Activated CD4-positive, alpha-beta T cell treated with anti-CD3 and anti-CD28 coated beads, Interleukin-2, amount 50 U/mL, for 16 hours (primary cell): ENCODE measurements at places on chromosomes 5 and 9.

GRCh38 chr5:160341309-160341870 is 29.0 kb upstream of the CCNJL start:
- DNase-seq: no peak

DNA sequence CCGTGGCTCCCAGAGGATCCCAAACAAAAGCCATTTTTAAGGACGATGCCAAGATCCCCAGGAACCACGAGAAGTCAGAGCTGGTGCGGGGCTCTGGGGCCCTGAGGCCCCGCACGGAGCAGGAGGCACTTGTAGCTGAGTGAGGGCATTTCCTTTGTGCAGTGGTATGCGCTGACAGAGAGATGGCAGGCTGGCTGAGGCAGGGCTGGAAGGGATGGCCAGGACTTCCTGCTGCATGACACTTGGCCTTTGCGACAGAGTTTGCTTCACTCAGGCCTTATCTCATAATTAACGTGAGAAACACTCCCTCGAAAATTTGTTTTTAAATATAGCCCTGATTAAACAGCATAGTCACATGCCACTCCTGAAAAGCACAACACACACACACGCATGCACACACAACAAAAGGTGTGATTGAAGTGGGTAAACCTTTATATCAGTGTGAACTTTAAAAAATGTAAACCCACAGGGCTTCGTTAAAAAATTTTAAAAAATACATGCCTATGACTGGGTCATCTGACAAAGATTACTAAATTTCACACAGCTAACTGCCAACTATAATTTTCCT is 536.6 kb downstream of the PDE4D start:
- no peak for DNase-seq

- no peak for DNase-seq
Measured at GRCh38 chr5:12616093-12616492, 711.8 kb upstream of the CTNND2 start.

GRCh38 chr9:34994260-34994899 is 4.8 kb downstream of the DNAJB5 start:
- no peak for DNase-seq

GRCh38 chr9:130823435-130823834 is 11.6 kb upstream of the ABL1 start:
- DNase-seq: no peak
